Mesenchymal stem cell (in vitro differentiated cells and primary cell): ENCODE measurements at places on chromosomes 7 and 10.
A peak's percentile ranks its signal among the peaks of the same experiment; 100 is the strongest.

- H3K27me3 ChIP-seq, result no peaks in the 10 kb centered on the region
- H3K4me3 ChIP-seq, result no peak overlapping the region
- H3K36me3 ChIP-seq, result no peaks in the 10 kb centered on the region
- peaks cover 6% of the 10 kb centered on the region for H3K4me1 ChIP-seq
Observed at GRCh38 chr7:39644170-39644569, 20.8 kb downstream of the RALA start.

- H3K4me1 ChIP-seq, result peaks cover 4% of the 10 kb centered on the region
- H3K27ac ChIP-seq, result no peak overlapping the region
- H3K4me3 ChIP-seq, result no peak overlapping the region
- no peak for DNase-seq
- no peaks in the 10 kb centered on the region for H3K27me3 ChIP-seq
Observed at GRCh38 chr7:77691892-77692491, 4.3 kb upstream of the RSBN1L start.

DNA sequence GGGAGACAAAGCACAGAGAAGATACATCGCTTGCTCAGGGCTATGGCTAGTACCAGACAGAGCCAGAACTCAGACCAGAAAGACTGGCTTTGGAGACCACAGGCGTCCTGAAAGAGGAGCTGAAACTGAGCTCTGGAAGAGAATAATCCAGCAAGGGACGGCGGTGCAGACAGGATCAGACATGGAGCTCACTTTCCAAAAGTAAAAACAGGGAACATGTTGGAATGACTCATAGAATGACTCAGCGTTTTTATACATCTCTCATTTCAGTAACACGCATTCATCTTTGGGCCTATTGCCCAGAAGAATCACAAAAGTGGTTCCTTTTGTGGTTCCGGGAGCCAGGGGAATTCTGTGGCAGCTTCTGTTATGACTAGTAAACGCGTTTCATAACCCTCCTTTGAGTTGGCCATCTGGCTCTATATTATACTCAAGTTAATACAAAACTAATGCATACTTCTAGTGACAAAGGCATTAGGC lies 37.2 kb downstream of the PLEKHS1 start:
- no peaks in the 10 kb centered on the region for H3K36me3 ChIP-seq
- no peaks in the 10 kb centered on the region for H3K27me3 ChIP-seq
- DNase-seq, result peak; percentile 81

GRCh38 chr10:48343106-48343505 lies 36.6 kb downstream of the MAPK8 start:
- H3K27ac ChIP-seq, result no peak overlapping the region
- no peaks in the 10 kb centered on the region for H3K27me3 ChIP-seq
- H3K36me3 ChIP-seq, result no peaks in the 10 kb centered on the region
- no peaks in the 10 kb centered on the region for H3K4me1 ChIP-seq

- H3K4me3 ChIP-seq, result no peak overlapping the region
- H3K27ac ChIP-seq, result no peak overlapping the region
- DNase-seq, result no peak
- no peaks in the 10 kb centered on the region for H3K4me1 ChIP-seq
- H3K27me3 ChIP-seq, result no peaks in the 10 kb centered on the region
Observed at GRCh38 chr7:147182874-147183273, 1066.3 kb downstream of the CNTNAP2 start.

GRCh38 chr7:50957431-50957830 lies 174.7 kb upstream of the GRB10 start:
- no peaks in the 10 kb centered on the region for H3K27me3 ChIP-seq
- H3K36me3 ChIP-seq, result no peaks in the 10 kb centered on the region
- H3K27ac ChIP-seq, result no peak overlapping the region
- H3K4me1 ChIP-seq, result peaks cover 25% of the 10 kb centered on the region

DNA sequence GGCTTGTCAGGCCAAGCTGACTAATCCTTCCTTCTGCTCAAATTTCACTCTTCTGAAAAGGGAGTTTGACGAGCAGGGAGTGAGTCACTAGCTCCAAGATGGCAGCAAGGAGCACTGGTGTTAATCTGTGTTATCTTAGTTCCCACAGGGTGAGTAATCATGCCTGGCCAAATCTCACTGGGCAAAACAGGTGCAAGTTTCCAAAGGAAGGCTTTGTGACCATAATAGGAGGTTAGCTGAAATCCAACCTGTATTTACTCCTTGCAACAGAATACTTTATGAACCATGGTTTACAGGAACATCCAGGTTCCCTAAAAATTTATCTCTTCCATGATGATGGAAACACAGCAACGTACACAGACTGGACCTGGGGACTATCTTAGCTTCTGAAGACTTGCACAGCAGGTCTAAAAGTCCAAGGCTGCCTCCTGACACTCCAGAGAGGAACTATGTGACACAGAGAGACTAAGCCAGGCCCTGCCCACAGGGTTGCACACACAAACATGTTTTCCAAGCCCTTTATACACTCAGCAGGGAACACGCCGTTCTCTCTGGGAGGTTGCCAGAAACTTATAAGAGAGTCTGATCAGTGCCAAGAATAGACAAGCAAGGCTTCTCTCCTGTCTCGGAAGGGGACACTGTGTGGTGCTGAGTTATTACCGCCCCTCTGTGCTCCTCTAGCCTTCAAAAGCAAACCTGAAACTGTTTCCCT lies 46.3 kb downstream of the PDK4 start:
- no peak overlapping the region for H3K4me3 ChIP-seq
- H3K27ac ChIP-seq, result peak overlapping the region; percentile 60
- peaks cover 5% of the 10 kb centered on the region for H3K4me1 ChIP-seq

- H3K4me3 ChIP-seq, result no peak overlapping the region
- no peak overlapping the region for H3K27ac ChIP-seq
- no peaks in the 10 kb centered on the region for H3K27me3 ChIP-seq
- DNase-seq, result no peak
Observed at GRCh38 chr10:104446151-104446550, 92.5 kb downstream of the CFAP58 start.

GRCh38 chr10:133274751-133275683 lies 1.7 kb downstream of the ADAM8 start:
- H3K27ac ChIP-seq, result no peak overlapping the region
- H3K4me1 ChIP-seq, result peaks cover 46% of the 10 kb centered on the region
- no peak overlapping the region for H3K4me3 ChIP-seq

DNA sequence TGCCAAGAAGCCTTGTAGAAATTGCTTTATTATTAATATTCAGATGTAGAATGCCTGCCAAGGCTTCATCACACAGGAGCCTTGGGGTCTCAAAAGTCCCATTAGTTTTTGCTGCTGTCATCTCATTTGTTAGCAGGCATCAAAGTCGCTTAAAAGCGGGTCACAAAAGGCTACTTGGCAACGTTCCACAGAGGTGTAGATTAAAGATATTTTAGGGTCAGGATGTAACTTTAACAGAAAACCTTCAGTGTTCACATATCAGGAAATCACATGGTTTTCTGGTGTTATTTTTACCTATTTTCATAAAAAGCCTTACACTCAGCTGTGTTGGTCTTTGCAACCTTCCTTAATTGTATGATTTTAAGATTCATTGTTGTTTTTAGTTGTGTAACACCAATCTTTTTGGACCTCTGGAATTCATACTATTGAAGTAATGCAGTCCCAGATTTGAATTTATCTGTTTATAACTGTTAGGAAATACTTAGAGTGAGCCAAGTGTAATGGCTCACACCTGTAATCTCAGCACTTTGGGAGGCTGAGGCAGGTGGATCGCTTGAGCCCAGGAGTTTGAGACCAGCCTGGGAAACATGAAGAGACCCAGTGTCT lies 65.3 kb downstream of the TET1 start:
- H3K27ac ChIP-seq, result no peak overlapping the region
- H3K27me3 ChIP-seq, result no peaks in the 10 kb centered on the region
- peaks cover 2% of the 10 kb centered on the region for H3K4me1 ChIP-seq
- H3K4me3 ChIP-seq, result no peak overlapping the region

- no peaks in the 10 kb centered on the region for H3K27me3 ChIP-seq
- H3K36me3 ChIP-seq, result no peaks in the 10 kb centered on the region
- H3K27ac ChIP-seq, result no peak overlapping the region
- no peaks in the 10 kb centered on the region for H3K4me1 ChIP-seq
Observed at GRCh38 chr7:116329686-116330503, 119.6 kb downstream of the TES start.

- H3K27ac ChIP-seq, result no peak overlapping the region
- H3K4me3 ChIP-seq, result no peak overlapping the region
- no peak for DNase-seq
- peaks cover 25% of the 10 kb centered on the region for H3K27me3 ChIP-seq
Observed at GRCh38 chr10:96441987-96442643, 71.6 kb downstream of the TLL2 start.

GRCh38 chr10:131240691-131241090 lies 70.8 kb downstream of the TCERG1L start:
- H3K36me3 ChIP-seq, result no peaks in the 10 kb centered on the region
- H3K4me3 ChIP-seq, result no peak overlapping the region
- DNase-seq, result no peak
- H3K4me1 ChIP-seq, result no peaks in the 10 kb centered on the region
- H3K27me3 ChIP-seq, result no peaks in the 10 kb centered on the region
- H3K27ac ChIP-seq, result no peak overlapping the region

DNA sequence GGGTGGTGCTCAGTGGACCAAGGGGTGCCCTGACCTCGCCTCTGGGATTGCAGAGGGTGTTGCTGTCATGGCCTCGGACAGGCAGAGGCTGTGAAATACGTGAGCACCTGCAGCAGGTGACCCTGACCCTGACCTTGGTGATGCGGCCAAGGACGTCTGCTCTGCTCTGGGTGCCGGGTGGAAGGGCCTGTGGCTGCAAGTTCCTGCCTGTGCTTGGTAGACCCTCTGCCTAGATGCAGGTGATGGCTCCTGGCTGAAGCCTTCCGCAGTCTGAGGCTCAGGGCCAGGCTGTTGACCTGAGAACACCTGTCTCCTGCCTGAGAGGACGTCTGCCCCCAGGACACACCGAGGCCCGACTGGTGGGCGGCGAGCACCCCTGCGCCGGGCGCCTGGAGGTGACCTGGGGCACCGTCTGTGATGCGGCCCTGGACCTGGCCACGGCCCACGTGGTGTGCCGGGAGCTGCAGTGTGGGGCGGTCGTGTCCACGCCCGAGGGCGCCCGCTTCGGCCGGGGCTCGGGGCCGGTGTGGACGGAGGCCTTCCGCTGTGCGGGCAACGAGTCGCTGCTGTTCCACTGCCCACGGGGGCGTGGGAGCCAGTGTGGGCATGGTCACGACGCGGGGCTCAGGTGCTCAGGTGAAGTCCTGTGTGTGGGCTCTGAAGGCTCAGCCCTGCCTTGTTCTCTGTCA lies 4.4 kb downstream of the SCART1 start:
- H3K4me1 ChIP-seq, result no peaks in the 10 kb centered on the region
- H3K27me3 ChIP-seq, result no peaks in the 10 kb centered on the region
- no peak for DNase-seq
- no peak overlapping the region for H3K27ac ChIP-seq

GRCh38 chr10:49025347-49025983 lies 85.8 kb upstream of the LRRC18 start:
- H3K4me3 ChIP-seq, result no peak overlapping the region
- DNase-seq, result no peak
- H3K4me1 ChIP-seq, result no peaks in the 10 kb centered on the region
- no peaks in the 10 kb centered on the region for H3K27me3 ChIP-seq
- H3K27ac ChIP-seq, result no peak overlapping the region
- H3K36me3 ChIP-seq, result no peaks in the 10 kb centered on the region

DNA sequence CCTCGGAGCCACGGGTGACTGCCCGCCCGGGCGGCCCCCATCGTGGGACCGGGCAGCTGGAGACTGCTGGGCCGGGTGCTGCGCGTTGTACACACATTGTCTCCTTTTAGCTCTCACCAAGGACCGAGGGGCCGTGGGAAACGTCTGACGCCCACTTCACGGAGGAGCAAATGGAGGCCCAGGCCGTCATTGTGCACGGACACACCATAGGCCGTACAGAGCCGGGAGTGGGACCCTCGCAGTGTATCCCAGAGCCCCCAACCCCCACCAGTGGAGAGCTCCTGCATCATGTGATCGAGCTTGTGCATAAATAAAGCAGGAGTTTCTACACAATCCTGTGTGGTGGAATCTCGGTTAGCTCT lies 722 bp downstream of the DENND10 start:
- DNase-seq, result peak; percentile 56
- H3K4me3 ChIP-seq, result peak overlapping the region; percentile 95
- no peak overlapping the region for H3K27ac ChIP-seq
- peaks cover 25% of the 10 kb centered on the region for H3K36me3 ChIP-seq

DNA sequence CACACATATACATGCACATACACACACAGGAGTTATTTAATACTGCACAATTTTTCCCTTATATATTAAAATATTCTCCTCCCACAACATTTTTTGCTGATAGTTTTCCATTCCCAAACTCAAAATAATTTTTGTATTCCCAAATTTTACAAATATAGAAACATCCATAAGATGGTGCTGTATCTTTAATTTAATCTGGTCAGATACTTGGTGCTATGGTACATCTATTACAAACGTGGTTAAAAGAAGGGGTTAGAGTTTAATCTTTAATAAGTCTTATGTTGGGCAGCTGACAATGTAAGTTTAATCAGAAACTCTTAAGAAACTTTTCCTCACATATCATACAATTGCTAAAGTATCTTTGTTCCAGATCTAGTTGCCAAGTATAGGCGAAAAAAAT lies 10.2 kb upstream of the CADPS2 start:
- no peaks in the 10 kb centered on the region for H3K4me1 ChIP-seq
- H3K27ac ChIP-seq, result no peak overlapping the region
- H3K27me3 ChIP-seq, result no peaks in the 10 kb centered on the region
- no peak for DNase-seq
- no peak overlapping the region for H3K4me3 ChIP-seq

DNA sequence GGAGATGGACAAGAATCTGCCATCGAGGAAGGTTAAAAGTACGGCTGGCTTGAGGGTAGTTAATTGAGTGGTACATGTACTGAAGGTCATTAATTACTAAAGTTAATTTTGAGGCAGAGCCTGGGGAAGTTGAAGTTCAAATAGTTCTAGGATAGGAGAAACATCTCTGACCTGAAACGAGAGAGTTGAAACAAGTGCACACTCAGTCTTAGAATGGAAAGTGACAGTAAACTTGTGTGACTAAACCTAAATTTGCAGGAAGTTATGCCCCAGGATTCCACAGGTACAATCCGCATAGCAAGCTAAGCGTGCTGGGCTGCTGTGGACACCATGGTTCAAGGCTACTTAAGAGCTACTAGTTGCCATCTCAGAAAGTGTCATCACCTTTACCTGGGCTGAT lies 209.9 kb downstream of the CHCHD3 start:
- H3K27ac ChIP-seq, result no peak overlapping the region
- H3K36me3 ChIP-seq, result no peaks in the 10 kb centered on the region
- H3K4me3 ChIP-seq, result no peak overlapping the region
- no peak for DNase-seq
